ENCODE measurements at places on chromosomes 6 and 20.

GRCh38 chr20:31667315-31668285 is 29.9 kb downstream of the COX4I2 start:
- no peak for DNase-seq

- no peak for DNase-seq
Measured at GRCh38 chr6:47362857-47363461, 53.3 kb upstream of the TNFRSF21 start.

DNA sequence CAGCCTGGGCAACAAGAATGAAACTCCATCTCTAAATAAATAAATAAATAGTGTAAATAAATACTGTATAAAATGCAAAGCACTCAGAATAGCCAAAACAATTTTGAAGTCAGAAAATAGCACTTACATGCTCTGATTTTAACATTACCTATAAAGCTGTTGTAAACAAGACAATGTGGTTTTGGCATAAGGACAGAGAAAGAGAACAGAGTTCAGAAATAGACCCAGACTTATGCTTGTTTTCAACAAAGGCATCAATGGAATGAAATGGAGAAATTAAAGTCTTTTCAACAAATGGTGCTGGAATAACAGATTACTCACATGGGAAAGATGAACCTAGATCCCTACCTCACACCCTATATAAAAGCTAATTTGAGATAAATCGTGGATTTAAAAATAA is 10.4 kb downstream of the ACAT2 start:
- no peak for DNase-seq

DNA sequence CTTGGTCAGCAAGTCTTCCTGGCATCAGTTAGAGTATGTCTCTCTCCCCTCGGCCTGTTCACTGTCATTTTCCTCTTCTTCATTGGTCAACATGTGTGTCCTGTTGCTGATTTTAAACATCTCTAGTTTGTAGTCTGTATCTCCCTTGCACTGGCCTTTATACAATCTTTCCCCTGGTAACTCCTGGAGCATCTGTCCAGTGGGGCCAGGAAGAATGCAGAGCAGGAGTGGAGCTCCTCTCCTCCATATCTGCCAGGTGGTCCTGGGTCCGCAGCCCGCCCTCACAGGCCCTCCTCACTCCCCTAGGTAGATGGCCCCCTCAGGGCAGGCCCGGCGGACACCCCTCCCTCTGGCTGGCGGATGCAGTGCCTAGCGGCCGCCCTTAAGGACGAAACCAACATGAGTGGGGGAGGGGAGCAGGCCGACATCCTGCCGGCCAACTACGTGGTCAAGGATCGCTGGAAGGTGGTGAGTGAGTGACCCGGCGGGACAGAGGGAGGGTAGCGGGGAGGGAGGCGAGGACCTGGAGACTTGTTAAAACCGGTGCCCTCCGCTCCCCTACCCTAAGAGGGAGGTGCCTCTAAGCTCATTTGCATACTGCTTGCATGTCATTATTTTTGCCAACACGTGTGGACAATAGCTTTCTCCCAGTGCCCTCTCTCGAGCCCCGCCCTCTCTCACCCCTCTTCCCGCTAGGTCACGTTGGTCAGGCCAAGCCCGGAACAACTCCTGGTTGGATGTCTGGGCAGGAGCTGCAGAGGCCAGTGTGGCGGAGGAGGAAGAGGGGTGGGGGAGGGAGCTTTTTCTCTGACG is 3.2 kb downstream of the TTBK1 start:
- peak; percentile 28 for DNase-seq

- no peak for DNase-seq
Measured at GRCh38 chr6:43788301-43788700, 18.3 kb downstream of the VEGFA start.

DNA sequence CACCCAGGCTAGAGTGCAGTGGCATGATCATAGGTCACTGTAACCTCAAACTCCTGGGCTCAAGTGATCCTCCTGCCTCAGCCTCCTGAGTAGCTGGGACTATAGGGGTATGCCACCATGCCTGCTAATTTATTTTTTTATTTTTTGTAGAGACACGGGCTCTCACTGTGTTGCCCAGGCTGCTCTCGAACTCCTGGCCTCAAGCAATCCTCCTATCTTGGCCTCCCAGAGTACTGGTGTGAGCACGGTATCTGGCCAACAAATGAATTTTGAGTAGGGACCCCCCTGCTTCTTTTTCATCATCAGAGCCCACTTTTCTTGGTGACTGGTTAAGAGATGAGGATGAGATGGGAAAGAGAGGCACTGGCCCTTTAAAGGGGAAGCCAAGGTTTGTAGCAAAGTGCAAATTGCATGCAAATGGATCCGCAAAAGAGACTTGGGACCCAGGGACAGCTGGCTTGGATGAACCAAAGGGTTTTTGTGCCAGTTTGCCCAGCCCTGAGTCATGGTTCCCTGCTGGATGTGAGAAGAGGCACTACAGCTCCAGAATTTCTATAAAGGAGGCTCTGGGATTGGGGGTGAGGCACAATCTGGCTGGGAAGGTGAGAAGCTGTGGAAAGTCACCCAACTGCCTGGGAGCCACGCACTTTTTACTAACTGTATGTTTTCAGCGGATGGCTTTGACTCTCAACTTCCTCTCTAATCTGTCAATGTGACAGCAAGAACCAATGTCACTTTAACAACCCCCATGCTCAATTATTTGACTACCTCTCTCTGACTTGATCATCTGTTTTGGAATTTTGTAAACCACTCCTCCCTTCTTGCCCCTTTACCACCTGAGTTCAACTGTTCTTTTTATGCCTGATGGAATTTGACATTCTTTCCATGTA is 58.7 kb upstream of the RNF24 start:
- no peak for DNase-seq

GRCh38 chr20:20939006-20939405 is 167.2 kb downstream of the LINC00237 start:
- no peak for DNase-seq

GRCh38 chr6:106739387-106739786 is 110.0 kb downstream of the QRSL1 start:
- DNase-seq: no peak

DNA sequence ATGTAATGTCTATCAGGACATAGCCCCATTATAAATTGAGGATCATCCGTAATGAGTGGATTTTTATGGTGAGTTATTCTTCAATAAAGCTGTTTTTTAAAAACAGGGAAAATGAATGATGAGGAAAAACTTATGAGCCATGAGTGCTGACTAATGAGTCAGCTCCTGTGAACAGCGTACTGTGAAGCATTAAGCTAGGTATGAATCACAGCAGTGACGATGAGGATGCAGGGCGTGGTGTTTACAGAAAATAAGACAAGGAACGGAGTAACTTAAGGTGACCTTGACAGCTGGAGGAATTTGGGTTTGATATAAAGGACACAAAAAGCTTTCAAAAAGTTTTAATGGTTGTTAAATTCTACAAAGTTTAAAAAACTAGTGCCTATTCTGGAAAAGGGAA is 96.3 kb downstream of the FOXF2 start:
- no peak for DNase-seq

DNA sequence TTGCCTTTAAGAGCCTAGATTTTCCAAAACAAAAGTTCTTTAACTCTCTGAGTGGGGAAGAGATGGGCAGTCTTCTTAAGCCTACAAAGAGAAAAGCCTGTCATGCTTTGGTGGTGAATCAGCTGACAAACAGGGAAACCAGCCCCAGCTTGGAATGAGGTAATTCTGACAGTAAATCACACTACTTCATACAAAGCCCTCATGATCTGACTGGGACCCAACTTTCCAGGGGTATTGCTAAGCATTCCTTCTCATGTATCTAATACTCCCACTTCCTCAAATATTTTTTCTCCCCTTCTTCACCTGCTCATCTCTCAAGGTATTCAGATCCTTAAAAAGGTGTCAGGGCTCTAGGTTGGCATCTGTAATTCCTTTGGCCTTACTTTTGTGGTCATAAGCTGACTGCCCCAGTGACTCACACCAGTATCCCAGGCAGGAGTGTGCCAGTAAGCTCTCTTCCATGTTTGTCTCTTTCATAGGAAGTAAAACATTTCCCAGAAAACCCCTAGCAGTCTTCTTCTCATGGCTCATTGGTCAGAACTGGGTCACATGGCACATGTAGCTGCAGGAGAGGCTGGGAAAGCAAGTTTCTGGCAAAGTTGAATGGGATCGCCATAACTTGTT is 15.0 kb upstream of the TBC1D22B start:
- DNase-seq: peak; percentile 66

GRCh38 chr6:139349464-139350020 is 24.9 kb downstream of the CITED2 start:
- no peak for DNase-seq

Data from activated naive CD4-positive, alpha-beta T cell treated with anti-CD3 and anti-CD28 coated beads for 36 hours (primary cell).